ENCODE measurements at places on chromosomes 4 and X. TPM values are rescaled to one million over a fixed set of nuclear protein-coding genes. Genes with fewer than 3 reads are reported as not detected.

GRCh38 chrX:63525491-63525890, 174.4 kb upstream of the SPIN4 start:
- no peak for DNase-seq

DNA sequence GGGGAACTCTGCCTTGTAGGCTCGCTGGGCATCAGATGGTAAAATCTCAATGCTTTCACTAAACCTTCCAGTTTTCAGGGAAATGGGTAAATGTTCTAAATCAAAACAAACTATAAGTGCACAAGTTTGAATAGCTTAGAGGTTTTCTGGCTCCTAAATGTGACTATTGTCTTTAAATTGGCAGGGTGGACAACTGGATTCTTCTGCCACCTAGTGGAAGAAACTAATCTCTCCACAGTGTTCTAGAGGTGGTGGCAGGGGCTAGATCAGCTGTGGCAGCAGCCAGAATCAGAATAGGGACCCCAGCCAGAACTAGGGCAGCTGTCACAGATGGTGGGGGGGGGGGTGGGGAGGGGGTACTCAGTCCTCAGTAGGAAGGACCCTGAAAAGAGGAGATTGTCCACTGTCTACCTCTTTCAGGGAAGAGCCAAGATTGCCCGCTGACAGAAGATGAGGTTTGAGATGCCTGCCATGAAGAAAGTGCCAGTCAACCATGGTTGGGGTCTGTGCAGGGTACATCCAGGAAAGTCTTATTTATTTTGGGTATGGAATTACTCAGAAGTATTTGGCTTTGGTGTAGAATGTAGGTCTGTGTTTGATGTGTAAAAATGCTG, 201.4 kb downstream of the CCNG2 start:
- DNase-seq: no peak

DNA sequence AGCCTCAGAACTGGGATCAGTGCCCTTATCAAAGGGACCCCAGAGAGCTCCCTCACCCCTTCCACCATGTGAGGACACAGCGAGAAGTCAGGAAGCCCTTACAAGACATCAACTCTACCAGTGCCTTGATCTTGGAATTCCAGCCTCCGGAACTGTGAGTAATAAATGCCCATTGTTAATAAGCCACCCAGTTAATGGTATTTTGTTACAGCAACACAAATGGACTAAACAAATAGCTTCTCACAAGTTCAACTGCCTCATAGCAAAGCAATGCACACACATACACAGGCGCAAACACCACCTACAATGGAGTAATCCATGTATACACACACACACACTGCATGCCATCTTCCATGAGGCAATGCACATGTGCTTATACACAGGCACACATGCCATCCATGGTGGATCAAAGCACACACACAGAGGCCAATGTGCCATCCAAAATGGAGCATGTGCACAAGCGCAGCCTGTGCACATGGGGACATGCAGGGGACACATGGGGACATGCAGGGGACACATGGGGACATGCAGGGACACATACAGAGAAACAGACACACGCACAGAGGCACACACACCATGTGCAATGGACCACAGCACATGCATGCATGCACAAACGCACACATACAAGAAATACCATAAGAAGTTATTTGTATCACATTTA, 137.6 kb upstream of the TBL1X start:
- no peak for DNase-seq

DNA sequence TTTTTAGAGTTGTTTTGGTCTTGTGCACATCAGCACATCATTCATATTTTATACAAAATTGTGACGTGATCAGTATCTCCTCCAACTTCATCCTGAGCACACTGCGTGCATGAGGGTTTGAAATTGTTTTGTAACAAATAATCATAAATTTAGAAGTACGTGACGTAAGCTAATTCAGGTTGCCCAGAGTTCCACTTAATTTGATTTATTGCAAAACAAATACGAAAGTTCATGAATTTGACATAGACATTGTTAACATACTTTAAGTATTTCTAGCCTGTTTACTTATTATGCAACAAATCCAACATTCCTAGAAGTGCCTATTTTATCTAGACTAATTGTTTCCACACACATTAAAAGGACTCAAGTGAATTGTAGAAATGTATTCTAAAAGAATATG, 48.3 kb downstream of the MAP7D3 start:
- no peak for DNase-seq

PAGE2 gene
- polyA plus RNA-seq: not detected

- DNase-seq: no peak
Measured at GRCh38 chr4:182688081-182688480, 229.1 kb downstream of the DCTD start.

- no peak for DNase-seq
Measured at GRCh38 chrX:20147561-20147960, 5.9 kb upstream of the EIF1AX start.

- DNase-seq: no peak
Measured at GRCh38 chr4:77076889-77077635, 1.3 kb upstream of the CCNI start.

- DNase-seq: no peak
Measured at GRCh38 chr4:185932491-185932890, 120.5 kb upstream of the SORBS2 start.

GSX2 gene
- not detected for polyA plus RNA-seq

SLC10A4 gene
- polyA plus RNA-seq: not detected

- no peak for DNase-seq
Measured at GRCh38 chr4:7535619-7536018, 100.9 kb upstream of the PSAPL1 start.

- DNase-seq: no peak
Measured at GRCh38 chrX:115946059-115946458, 224.5 kb upstream of the AGTR2 start.

- DNase-seq: no peak
Measured at GRCh38 chrX:71420686-71421085, 54.5 kb downstream of the TAF1 start.

DNA sequence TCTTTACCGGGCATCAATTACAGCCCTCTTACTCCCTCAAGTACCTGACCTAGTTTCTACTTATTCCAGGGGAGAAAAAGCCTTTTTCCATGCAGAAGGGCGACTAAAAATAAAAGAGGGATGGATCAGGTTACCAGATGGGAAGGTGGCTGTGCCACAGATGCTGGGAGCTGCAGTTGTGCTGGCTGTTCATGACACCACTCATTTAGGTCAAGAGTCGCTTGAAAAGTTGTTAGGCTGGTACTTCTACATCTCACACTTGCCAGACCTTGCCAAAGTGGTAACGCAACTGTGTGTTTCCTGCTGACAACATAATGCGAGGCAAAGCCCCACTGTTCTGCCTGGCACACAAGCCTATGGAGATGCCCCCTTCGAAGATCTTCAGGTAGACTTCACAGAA, 148.4 kb upstream of the FGF16 start:
- no peak for DNase-seq
